Stimulated activated CD8-positive, alpha-beta memory T cell treated with anti-CD3 and anti-CD28 coated beads, Interleukin-15, amount 100 ng/mL, for 4 hours (primary cell): ENCODE measurements at places on chromosomes 16 and 17.

DNA sequence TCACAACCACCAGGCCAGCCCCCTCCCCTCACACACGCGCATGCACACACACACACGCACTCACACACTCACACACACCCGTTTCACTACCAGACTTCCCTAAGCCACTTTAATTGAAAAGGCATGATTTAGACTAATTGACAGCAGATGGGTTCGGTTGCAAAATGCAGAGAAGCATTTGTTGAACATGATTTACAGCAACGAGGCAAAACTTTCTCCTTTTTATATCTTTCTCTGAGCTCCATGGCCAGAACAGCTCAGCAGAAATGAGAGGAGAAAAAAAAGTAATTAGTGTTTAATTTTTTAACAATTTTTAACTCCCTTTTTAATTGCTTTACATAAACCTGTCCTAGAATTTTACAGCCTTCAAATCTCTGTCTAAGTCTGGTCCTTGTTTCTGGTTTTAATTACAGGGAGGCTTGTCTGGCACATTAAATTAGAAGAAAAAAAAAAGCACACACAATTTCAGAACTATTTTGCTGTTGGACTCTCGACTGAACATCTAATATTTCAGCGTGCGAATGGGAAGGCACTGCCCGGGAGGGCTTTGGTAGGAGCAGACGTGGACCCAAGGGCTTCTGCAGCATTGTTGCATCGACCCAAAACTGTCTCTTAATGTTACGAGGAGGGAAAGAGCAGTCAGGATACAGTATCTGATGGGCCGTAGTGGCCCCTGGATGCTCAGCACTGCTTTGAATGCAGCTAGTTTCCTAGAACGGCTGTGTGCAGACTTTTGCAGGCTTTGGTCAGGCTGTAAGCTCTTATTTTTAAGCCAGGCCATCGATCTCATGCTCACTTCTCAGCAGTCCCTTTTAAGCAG lies 255.9 kb downstream of the SOX9 start:
- DNase-seq = no peak

GRCh38 chr17:67211742-67212141 lies 33.3 kb downstream of the HELZ start:
- no peak for DNase-seq

DNA sequence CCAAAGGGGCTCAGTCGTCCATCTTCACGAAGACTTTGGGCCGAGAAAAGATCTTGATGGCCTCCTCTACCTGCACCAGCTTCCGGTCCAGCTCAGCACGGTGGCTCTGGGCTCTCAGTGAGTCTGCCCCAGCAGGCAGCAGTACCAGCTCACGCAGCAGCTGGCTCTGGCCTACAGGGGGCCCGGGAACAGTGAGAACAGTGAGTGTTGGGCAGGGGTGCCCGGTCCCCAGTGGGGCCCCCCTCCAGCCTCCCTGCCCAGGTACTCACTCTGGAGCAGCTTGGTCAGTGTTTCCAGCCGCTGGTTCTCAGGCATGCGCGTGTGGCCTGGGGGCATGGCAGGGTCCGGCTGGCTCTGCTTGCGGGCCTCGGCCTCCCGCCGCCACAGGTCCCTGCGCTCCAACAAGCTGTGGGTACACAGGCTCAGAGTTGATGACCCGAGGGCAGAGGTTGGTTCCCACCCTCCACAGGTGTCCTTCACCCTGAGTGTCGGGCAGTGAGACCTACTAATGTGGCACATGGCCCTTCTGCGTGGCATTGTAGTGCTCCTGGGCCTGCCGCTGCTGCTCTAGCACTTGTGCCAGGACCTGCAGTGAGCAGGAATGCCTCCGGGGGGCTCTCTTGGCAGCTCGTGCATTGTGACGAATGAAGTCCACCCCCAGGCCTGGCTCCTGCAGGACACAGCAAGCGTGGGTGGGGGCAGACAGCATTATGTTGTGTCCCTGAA lies 2.6 kb downstream of the PARD6A start:
- DNase-seq = no peak

- DNase-seq = no peak
Measured at GRCh38 chr16:75590920-75591843, 25.0 kb downstream of the GABARAPL2 start.

DNA sequence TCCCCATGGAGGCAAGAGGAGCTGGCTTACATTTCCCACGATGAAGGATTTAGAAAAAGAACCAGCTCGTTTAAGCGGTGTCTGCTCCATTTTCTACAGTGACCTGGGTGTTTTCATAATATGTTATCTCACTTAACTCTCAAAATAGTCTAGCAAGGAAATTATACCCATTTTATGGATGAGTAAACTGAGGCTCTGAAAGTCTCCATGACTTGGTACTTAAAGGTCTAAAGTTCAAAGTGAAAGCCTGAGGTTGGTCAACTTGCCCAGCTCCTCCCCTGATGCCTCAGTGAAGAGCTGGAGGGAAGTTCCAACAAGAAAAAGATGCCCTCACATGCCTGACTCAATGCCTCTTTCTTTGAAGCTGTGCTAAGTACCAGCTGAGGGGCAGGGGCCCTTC lies 232.0 kb downstream of the CBLN1 start:
- no peak for DNase-seq

DNA sequence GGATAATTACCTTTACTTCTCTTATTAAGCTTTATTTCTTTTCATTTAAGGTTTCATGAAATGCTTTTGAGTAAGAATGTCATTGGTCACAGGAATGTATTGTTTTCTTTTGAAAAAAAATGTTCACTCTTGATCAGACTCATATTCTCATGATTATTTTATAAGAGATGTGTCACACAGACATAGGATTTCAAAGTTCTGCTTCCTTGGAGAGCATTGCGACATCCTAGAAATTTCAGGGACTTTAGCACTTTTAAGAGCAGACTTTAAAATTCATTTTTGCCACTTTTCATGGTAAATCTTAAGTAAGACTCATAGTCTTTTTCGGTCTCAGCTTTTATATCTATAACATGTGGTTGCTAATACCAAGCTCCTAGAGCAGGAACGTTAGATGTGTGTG lies 314.7 kb downstream of the CDH8 start:
- no peak for DNase-seq

DNA sequence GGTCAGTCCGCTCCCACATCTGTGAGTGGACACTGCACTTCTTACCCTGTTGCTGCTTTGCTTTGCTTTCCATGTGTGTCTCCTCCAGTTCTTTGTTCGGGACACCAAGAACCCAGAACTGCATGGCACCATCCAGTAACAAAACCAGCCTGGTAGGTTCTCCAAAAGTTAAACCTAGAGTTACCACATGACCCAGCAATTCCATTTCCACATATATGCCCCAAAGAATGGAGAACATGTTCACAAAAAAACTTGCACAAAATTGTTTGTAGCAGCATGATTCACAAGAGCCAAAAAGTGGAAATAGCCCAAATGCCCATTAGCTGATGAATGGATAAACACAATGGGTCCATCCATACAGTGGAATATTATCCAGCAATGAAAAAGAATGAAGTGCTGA lies 10.3 kb upstream of the CCL22 start:
- DNase-seq = no peak

DNA sequence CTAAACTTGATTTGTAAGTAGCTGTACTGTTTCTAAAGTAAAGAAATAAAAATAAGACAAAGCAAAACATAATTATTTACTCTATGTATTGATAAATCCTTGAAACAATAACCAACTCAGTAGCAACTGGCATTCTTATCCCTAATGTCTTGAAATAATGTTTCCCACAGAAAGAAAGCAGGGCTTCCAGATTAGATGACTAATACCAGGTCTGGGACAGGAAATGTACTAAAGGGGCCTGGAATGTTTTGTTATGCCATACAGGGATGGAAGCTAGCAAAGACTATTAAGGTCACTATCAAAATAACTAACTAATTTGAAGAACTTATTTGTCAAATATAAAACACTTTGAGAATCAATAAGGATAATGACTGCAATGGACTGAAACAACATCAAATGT lies 82.1 kb downstream of the CFDP1 start:
- no peak for DNase-seq

GRCh38 chr16:89801800-89802199 lies 14.6 kb downstream of the FANCA start:
- no peak for DNase-seq

GRCh38 chr16:65148804-65149203 lies 26.9 kb upstream of the CDH11 start:
- DNase-seq = no peak

DNA sequence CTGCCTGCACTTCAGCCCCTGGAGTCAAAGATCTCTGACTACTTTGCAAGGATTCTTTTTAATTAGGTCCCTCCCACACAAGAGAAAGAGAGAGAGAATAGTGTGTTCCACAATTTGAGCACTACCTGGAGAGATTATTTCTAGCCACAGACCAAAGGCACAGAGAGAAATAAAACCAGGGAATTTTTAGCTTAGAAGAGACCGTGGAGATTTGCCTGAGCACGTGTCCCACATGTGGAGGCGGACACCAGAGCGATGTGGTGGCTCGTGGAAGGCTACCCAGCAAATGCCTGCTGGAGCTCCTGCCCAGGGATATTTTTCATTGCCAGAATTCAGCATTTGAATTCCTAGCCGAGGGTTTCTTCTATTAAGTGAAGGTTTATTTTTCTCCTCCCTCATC lies 50.6 kb downstream of the MGAT5B start:
- no peak for DNase-seq

GRCh38 chr17:27525316-27525715 lies 69.1 kb downstream of the KSR1 start:
- no peak for DNase-seq

GRCh38 chr17:12664894-12665262 lies 812 bp upstream of the MYOCD start:
- no peak for DNase-seq

DNA sequence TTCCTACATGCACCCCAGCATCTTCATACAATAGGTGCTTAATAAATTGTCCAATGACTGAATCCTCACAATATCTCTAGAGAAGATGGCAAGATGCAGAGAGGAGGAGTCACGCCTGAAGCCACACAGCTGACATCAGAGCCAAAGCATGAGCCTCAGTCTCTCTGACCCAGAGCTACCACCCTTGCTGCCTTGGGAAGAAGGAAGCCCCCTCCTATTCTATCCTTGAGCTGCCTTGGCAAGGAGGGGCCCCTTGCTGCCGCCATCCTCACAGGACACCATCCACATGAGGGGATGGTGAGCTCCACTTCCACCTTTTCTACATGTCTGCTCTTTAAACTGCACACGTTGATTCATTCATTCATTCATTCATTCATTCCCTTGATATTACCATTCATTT lies 37.0 kb upstream of the C16orf78 start:
- DNase-seq = no peak

- no peak for DNase-seq
Measured at GRCh38 chr16:12796498-12796897, 7.2 kb downstream of the CPPED1 start.

DNA sequence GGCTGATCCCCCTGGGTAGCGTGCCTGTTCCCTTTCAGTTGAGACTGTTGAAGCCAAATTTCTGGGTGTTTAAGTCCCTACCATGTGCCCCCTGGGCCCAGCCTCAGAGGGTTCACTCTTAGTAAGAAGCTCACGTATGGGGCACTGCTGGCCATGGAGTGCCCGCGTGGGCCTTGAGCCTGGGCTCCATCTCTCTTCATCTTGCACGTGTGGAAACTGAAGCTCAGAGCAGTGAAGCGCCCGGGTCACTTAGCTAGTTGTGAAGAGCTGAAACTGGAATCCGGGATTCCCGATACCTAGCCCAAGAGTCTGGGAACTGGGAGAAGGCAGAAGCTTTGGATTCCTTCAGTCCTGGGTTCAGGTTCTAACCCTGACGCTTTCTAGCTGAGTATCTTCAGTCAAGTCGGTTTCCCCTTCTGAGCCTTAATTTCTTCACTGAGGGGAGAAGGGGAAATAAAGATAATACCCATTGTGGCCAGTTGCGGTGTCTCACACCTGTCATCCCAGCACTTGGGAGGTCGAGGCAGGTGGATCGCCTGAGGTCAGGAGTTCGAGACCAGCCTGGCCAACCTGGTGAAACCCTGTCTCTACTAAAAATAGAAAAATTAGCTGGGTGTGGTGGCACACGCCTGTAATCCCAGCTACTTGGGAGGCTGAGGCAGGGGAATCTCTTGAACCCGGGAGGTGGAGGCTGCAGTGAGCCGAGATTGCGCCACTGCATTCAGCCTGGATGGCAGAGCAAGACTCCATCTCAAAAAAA lies 103.9 kb downstream of the OR1D5 start:
- no peak for DNase-seq

DNA sequence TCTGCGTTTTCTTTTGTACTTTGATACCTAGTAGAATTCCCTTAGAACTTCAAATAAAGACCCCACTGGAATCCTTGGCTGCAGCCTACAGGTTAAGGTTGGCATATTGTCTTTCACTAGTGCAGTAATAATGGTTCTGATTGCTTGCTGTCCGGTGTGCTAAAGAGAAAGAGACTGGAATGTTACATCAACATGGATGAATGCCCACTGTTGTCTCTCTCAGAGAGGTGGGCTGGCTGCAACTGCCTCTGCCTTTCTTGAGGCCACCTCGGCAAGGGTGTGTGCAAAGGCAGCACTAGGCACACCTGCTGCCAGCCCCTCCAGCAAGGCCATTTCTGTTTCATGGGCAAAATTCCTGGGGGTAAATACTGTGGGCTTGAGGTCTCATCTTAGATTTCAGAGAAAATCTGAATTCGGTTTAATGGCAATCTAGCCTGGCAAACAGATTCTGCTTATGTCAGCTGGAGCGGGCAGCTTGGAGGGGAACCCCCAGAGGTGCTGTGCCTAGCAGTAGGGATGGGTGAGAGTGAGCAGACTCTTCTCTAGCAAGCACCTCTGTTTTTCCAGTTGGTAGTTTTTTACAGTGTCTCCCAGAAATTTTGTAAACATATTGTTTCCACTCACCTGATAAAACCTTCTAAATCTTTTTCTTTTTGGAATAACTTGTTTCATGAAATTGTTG lies 54.0 kb downstream of the MRTFB start:
- DNase-seq = no peak

- no peak for DNase-seq
Measured at GRCh38 chr16:27579087-27579980, 29.4 kb downstream of the KATNIP start.

DNA sequence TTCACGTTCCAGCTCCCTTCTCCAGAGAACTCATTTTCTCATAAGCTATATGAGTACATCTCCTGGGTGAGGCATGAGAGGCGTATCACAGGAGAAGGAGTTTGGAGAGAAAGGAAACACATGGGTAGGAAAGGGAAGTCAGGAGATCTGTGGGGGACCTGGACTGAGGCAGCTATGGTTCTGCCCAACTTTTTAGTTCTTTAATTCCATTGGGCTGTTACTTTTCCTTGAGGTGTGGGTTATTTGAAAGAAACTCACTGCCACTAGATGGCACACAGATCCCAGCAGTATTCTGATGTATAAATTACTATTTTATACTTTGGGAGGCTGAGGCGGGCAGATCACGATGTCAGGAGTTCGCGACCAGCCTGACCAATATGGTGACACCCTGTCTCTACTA lies 63.6 kb downstream of the NUP93 start:
- no peak for DNase-seq
